ENCODE measurements at places on chromosomes 6 and 20.

- DNase-seq = peak; percentile 95
Observed at GRCh38 chr20:6388671-6389197, 265.9 kb upstream of the FERMT1 start.

- peak; percentile 84 for DNase-seq
Observed at GRCh38 chr6:118893807-118894424, at the start of gene ASF1A. Gene ASF1A (plus strand): TSS chr6:118894152. CDS start chr6:118894414, 262 bp downstream.

DNA sequence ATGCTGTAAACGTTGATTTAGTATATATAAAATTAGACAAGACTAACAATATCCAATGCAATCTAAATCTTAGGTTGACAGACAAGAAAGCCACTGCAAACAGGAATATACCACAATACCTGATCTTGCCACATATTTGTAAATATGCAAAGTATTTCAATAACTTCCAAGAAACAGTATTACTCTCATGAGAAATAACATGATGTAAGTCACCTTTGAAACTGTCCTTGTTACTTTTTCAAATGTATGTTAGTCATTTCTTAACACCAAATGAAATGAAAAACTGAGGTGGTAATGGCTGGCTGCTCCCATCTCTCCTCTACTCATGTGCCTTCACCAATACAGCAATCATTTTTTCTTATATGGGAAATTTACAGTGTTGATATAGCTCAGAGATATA, 118.7 kb downstream of the ATG5 start:
- DNase-seq = no peak

GRCh38 chr6:24019830-24020229, 106.2 kb upstream of the NRSN1 start:
- no peak for DNase-seq

DNA sequence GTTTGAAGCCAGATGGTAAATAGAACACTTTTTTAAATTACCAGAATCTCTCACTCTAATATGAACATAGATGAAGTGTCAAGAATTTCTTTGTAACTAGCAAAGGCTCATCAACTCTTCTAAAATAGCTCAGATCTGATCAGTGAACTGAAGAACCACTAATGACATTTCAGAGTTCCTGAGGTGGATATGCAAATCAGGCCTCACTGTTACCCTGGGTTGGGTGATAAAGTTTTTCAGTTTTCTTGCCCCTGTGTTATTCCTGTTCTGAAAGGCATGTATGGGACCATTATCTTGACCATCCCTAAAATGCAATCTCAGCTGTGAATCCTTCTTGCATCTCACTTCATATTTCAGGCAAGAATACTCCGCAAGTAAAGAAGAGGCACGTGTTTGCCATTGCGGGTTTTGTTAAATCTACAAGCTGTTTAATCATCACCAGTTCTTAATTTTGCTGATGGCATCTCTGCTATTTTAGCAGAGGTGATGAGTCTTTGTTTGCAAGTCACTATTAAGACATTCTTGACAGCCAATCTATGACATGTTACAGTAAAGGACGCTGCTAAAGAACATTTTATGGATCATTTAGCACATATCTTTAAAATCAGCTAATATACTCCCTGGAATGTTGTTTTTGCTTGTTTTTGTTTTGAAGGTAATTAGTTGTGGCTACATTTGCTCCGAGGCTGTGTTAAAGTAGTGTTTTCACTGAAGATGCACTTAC, 47.9 kb downstream of the KHDC1L start:
- DNase-seq = no peak

DNA sequence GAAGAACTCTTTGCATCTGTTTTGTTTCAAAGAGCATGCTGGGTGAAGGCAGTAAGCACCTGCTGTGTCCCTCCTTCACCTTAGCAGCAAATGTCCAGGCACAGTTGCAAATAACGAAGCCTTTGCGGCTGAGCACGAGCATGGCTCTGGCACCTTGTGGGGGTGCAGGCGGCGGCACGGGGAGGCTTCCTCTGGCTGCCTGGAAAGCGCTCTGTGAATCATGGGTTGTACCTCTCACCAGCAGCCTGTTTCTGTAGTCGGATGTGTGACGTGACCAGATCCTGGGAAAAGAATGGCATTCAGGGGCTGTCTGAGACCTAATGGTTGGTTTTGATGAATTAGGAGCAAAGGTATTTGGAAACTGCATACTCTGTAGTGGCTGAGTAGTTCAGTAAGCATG, 144.8 kb downstream of the DTNBP1 start:
- DNase-seq = no peak
